ELR (cell line): ENCODE measurements at places on chromosomes 5 and 9.

DNA sequence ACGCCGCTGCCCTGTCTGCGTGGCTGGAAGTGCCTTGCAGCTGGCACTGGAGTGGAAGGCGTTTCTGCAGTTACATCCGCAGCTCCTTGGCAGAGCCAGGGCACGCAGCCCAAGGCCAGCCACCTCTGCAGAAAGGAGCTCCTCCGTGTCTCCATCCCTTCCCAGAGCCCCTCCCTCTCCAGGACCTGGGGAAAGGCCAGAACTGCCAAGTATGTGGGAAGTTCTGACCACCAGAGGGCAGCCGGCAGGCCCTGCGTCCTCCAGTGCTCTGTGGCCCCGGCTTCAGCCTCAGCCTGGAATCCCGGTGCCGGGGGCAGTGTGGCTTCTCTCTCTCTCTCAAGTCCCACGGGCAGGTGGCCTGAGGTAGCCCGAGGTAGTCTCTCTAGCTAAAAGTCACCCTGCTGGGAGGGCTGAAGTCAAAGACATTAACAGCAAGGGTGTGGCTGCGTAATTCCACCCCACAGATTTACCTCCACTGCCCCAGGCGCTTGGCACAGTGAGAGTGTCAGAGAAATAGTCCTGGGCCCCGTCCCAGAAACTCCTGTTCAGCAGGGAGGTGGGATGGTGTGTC lies 101.7 kb upstream of the FCN2 start:
- peak; percentile 57 for DNase-seq

DNA sequence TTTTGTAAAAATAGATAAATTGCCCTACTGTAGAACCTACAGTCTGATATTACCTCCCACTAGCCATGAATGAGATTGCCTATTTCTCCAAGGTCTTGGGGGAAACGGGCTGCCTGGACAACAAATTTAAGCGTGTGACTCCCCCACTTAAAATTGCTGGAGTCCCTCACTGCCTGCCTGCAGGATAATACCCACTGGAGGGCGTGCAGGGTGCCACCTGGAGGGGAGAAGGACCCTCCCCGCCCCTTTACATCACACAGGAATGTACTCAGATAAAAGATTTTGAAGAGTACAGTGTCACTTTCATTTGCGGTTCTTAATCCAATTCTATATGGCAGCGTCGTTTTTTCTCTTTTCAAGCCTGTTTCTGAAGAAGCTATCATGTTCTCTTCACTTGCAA lies 6.2 kb upstream of the TRIM7 start:
- no peak for DNase-seq

GRCh38 chr9:21443849-21444625 lies 3.8 kb downstream of the IFNA1 start:
- DNase-seq: no peak

- no peak for DNase-seq
Measured at GRCh38 chr9:81382281-81382680, 307.1 kb downstream of the TLE1 start.

DNA sequence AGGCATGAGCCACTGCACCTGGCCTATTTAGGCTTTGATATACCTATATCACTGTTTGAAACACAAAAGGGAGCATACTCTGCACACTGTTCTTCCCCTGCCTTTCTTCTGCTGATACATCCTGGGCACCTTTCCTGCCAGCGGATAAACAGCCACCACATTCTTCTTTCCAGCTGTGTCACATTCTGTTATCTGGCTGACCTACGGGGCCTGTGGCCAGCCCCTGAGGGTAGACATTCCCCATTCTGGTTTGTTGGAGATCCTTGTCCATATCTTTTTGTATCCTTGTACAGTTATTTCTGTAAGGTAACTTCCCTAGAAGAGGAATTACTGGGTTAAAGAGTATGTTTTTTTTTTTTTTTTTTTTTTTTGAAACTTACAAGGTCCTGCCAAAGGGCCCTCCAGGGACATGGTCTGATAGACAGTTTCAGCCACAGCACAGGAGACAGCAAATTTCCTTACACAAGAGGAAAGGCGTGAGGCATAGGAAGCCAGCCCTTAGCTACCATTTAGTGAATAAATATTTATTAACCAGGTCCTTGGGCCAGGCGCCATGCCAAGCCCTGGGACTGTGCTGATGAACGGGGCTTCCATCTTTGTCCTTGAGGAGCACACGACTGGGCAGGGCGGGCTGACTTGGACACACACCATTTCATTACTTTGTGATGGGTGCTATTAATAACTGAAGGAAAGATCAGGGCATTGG lies 57.8 kb downstream of the ERGIC1 start:
- no peak for DNase-seq

GRCh38 chr5:131381021-131381420 lies 117.2 kb downstream of the CDC42SE2 start:
- no peak for DNase-seq

DNA sequence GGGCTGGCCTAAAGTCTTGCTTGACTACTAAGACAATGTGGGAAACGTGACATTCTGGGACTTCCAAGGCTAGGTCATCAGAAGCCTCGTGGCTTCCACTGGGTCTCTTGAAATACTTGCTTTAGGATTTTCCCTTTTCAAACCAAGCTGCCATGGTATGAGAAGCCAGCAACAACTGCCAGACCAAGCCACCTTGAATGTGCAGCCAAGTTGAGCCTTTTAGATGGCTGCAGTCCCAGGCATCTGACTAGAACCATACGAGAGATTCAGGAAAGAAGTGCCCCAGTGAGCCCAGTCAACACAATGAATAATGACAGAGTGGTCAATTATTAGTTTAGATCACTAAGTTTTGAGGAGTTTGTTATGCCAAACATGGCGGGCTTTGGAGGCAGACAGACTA lies 143.3 kb downstream of the SLF1 start:
- DNase-seq: no peak

- DNase-seq: peak; percentile 93
Measured at GRCh38 chr9:111052791-111053190, 14.5 kb upstream of the LPAR1 start.
